RPMI7951 (cell line): ENCODE measurements at places on chromosomes 13 and 19. TPM values are rescaled to one million over a fixed set of nuclear protein-coding genes. Genes with fewer than 3 reads are reported as not detected.

DNA sequence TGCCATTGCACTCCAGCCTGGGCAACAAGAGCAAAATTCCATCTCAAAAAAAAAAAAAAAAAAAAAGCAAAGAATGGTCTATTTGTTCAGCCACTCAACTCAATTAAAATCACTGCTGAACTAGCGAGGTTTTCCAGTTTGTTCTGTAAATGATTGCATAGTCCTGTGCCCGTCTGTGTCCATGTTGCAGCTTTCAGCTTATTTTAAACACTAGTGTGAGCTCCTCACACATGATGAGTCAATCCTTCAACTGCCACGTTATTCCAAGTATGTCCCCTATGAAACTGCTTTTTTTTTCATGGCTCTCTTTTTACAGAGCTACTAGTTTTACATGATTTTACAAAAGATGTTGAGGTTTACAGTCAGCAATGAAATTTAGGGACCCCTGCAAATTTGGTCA, 12.2 kb downstream of the SUGP2 start:
- peak; percentile 46 for DNase-seq

DNA sequence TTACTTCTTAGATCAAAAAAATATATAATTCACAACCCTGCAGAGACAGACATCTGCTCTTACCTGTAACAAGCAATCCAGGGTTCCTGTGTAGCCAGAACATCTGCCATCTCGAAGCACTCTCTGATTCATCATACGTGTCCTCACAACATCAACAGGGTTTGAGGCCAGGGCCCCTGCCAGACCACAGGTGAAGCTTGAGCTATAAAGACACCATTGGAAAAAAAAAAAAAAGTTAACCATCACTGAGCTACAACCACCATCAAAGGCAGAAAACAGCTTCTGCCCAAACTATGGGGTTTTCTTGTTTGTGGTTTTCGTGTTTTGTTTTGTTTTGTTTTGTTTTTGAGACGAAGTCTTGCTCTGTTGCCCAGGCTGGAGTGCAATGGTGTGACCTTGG, 19.3 kb downstream of the SLC25A30 start:
- DNase-seq = no peak

DNA sequence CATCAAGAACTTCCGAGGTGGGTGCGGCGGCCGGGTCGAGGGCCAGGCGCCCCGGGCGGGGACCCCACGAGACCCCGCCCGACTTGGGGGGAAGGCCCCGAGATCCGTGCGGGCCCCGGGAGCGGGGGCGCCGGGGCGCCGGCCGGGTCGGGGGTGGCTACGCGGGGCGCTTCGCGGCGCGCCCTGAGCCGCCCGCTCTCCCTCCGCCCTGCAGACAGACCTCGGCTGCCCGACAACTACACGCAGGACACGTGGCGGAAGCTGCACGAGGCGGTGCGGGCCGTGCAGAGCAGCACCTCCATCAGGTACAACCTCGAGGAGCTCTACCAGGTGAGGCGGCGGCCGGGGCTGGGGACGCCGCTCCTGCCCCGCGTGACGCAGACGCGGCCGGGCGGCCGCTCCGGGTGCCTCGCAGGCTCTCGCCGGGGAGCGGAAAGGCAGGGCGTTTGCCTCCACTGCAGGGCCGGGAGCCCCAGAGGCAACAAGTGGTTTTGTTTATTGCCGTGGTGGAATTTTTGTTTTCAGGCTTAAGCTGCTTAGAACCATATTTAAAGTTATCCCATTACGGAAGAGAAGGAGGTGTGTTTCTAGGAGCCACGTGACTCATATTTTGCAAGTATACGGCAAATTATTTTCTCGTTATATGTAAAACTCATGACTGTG, 477 bp downstream of the CUL4A start:
- peak; percentile 54 for DNase-seq

DNA sequence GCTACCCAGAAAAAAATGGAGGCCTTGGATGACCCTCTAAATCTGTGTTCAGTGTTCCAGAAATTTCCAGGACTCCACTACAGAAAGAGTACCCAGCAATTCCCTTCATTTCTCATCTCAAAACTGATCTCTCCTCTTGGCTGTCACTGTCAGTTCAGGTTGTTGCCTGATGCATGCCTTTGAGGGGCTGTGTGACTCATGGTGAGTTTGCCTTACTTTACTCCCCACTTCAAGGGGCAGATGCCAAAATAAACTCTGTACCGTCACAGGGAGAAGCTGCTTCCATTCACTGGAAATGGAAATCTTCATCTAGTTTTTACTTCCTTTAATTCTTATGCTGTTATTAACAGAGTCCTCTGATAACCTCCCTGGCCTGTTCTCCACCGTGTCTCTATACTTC, 1075.0 kb downstream of the DIAPH3 start:
- DNase-seq = peak; percentile 41

IGSF23 gene
- not detected in 2 replicates for total RNA-seq

GRCh38 chr13:46170687-46171086, 11.3 kb downstream of the LCP1 start:
- DNase-seq = peak; percentile 38

DNA sequence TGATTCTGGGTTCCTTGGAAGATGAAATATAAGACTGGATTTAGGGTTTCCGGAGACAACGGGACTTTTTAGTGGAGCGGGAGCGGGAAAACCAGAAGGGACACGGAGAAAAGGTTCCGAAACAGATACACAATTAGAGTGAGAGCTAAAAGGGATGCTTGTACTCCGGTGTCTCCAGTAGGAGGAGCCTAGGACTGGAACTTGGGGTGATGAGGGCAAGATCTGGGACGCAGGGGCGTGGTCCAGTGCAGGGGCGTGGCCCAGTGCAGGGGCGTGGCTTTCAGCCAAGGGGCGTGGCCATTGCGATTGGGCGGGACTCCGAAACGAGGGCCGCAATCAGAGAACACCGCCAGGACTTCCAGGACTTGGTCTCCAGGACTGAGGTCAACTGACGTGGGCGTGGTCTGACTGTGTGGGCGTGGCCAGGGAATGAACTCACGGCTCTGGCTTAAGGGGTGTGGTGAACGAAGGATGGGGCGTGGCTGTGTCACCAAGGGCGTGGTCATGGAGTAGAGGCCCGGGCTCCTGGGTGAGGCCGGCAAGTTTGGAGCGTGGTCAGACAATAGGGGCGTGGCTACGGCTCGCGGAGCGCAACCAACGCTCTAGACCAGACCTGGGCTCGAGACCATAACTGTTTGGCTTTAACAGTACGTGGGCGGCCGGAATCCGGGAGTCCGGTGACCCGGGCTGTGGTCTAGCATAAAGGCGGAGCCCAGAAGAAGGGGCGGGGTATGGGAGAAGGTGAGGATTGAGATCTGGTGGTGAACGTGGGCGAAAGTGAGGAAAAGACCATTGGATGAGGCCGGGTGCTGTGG, at the start of gene DKKL1:
TSS of gene DKKL1 (plus strand) at position 610 of the 815 bp plus-strand sequence. CDS start at position 732, 122 bp downstream.
- DNase-seq = peak; percentile 99

GRIK5 gene
- total RNA-seq = not detected in 2 replicates

BEST2 gene
- 0.10 TPM in 1 of 2 replicates, not detected in the other for total RNA-seq

- DNase-seq = no peak
Observed at GRCh38 chr13:52975161-52975560, 53.5 kb upstream of the OLFM4 start.

ACP7 gene
- total RNA-seq = 0.10 TPM in 1 of 2 replicates, not detected in the other

C19orf85 gene
- not detected in 2 replicates for total RNA-seq

- DNase-seq = no peak
Observed at GRCh38 chr13:78868991-78869390, 210.0 kb upstream of the OBI1 start.

ZNF208 gene
- total RNA-seq = 0.48 and 0.98 TPM in 2 replicates

DNA sequence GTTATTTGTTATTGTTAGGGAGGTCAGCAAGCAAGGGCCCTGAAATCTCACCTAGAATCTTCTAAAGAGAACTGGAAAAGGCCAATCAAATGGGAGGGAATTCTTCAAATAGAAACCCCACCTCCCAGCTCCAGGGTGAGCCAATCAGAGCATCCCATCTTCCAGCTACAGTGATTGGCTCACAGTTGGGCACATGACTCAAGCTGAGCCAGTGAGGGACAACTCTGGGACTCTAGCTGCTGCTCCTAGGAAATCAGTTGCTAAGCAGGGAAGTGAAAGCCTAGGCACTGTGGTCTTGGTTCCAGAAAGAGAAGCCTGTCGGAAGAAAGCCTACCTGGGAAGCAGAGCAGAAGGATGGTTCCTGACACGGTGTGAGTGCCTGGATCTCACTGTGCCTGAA, 13.4 kb downstream of the TM6SF2 start:
- DNase-seq = peak; percentile 45

DNA sequence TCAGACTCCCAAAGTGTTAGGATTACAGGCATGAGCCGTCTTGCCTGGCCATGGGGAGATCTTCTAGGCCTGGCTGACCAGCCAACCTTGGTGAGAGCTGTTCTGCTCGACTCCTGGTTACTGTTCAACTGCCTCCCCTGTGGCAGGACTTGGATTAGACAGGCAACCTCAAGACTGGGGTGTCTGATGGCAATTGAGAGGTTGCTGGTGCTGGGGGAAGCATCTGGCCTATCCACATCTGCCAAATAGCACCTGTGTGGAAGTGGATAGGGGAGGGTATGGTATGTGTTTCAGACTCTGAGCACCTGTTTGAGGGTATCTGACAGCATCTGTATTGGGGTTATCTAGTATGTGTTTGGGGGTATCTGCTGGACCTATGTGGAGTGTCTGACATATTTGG, 44.7 kb downstream of the ARHGEF18 start:
- no peak for DNase-seq

GRIN3B gene
- 0.20 and 0.24 TPM in 2 replicates for total RNA-seq

CEACAM1 gene
- 0.12 and 0.20 TPM in 2 replicates for total RNA-seq

SIGLEC11 gene
- not detected in 2 replicates for total RNA-seq

- DNase-seq = peak; percentile 86
Observed at GRCh38 chr13:113410472-113411201, 42.7 kb downstream of the ADPRHL1 start.

SYNGR4 gene
- not detected in 2 replicates for total RNA-seq

- DNase-seq = no peak
Observed at GRCh38 chr19:3359919-3360420, 6.4 kb upstream of the NFIC start.

DNA sequence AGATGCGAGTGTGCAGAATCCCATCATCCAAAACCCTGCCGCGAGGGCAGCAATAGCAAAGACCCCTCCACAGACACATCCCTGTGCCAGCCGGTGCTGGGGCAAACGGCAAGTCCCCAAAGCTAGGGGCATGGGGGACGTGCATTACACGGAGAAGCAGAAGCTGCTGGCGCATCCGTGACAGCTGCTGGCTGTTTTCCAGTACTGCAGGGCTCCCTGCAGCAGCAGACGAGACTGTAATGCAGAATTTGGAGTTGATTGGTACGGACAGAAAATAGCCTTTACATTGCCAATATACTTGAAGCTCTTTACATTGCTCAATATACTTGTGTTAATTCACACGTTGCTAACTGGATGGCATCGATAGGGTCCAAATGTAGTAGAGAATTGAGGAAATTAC, 77.2 kb upstream of the TMTC4 start:
- DNase-seq = peak; percentile 17

ZNF805 gene
- 10.0 and 11.9 TPM in 2 replicates for total RNA-seq

DNA sequence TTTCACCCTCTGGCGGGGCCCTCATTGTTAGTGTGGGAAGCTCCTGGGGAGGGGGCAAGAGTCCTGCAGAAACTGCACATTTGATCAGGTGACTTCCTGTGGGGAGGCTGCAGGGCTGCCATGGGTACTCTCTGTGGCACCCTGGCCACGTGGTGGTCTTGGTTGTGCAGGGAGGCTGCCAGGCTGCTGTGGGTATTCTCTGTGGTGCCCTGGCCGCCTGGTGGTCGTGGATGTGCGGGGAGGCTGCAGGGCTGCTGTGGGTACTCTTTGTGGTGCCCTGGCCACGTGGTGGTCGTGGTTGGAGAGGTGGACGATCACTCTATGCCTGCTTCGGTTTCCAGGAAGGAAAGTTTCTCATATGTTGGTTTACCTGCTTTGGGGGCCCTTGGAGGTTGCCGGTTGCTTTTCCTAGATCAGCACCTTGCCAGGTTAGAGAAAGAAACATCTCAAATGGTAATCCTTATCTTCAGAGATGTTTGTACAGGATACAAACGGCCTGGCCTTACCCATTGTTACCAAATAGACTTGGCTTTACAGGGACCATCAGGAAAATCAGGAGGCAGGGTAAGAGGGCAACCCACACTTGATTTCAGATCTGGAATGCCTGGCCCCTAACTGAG, 22.9 kb downstream of the TEX29 start:
- no peak for DNase-seq
